ENCODE measurements at places on chromosomes 5 and 9.

- no peak for DNase-seq
These were observed 599 bp downstream of the RAD1 start for GRCh38 chr5:34914671-34915138.

DNA sequence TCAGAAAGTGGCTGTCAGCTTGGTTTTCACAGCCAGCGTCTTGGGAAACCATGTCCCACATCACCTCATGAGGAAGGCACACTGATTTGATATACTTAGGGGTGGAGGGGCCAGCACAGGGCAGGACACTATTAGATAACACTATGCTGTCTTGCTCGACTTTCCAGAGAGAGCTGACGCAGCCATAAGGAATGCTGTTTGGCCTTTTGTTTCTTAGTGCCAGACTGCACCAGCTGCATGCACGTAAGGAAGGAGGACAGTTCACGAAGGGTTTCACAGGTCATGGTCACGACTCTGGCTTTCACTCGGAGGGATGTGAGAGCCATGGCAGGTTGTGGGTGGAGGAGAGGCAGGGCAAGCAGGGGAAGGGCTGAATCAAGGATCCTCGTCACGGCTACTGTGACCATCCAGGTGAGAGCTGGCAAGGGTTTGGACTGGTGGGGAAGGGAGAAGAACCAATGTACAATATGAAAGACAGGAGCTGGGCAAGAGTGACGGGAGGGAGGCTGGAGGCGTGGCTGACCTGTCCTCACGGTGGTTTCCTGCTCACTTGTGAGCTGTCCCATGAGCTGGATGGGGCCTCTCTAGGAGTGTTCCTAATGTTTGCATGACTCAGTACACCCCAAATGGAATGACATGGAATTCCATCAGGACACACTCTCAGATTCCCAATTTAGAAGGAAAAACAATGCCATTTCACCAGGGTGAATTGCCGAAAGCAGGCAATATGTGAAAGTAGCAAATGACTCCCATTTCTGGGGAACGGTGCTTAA lies 61.7 kb downstream of the OTULIN start:
- DNase-seq = no peak

- DNase-seq = no peak
These were observed 46.5 kb downstream of the IRF1 start for GRCh38 chr5:132444061-132444460.

GRCh38 chr5:56673171-56673570 lies 142.2 kb upstream of the MAP3K1 start:
- no peak for DNase-seq

GRCh38 chr5:135323701-135324132 lies 75.3 kb downstream of the MACROH2A1 start:
- DNase-seq = no peak

DNA sequence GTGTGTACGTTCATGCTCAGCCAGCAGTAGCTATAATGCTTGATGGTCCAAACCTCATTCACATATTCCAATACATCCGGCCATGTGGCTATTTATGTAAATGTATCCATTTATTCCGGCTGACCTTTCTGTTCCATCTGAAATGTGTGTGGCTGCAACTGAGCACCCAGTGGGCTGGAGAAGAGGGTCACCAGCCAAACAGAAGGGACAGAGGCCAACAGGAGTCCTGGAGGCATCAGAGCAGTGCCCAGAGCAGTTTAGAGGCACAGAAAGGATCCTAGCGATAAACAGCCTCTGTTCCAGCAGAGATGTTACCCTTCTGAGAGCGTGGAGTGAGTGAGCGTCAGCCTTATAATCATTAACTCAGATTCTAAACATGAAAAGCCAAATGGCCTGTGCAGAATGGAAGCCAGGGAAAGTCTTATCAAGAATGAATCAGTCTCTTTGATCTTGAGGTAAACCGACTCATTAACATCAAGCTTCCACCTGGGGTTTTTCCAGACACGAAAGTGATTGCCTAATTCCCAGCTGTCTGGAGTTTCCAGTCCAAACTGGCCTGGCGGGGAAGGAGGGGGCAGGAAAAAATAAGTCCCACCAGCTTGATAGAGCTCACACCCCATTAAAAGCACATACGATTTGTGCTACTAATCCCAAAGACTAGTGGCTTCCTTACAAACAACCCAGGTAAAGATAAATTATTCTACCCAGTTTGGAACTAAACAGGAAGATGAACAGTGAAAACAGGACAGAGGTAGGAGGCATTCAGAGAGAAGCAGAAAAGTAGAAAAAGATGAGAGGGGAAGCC lies 55.7 kb downstream of the SUSD1 start:
- no peak for DNase-seq

DNA sequence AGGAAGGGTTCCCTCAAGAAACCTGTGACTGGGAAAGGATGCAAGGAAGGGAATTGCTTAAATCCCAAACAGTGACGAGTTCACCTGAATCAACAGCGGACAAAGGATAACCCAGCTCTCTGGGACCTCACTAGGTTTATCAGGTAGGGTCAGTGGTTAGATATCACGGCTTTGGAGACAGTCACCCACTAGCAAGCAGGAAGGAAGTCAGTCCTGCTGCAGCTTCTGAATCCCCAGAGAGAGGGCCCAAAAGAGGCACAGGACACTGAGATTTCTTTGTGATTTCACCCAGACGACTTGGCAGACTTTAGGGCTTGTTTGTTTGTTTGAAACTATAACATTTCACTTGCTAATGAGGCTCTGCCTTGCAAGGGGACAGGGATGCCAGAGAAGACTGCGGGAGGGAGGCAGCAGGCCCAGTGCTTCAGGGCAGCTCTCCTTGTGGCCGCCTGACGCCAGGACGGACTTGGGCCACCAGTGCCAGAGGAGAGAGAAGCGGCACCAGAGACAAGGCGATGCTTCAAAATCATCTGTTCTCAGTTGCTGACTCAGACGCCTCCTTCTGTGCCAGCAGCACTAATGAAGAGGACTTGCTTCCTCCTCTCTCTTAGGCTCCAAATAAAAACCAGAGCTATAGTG lies 275.6 kb upstream of the SLC30A5 start:
- peak; percentile 12 for DNase-seq

- DNase-seq = peak; percentile 38
These were observed 25.7 kb downstream of the WWC1 start for GRCh38 chr5:168317096-168317520.

DNA sequence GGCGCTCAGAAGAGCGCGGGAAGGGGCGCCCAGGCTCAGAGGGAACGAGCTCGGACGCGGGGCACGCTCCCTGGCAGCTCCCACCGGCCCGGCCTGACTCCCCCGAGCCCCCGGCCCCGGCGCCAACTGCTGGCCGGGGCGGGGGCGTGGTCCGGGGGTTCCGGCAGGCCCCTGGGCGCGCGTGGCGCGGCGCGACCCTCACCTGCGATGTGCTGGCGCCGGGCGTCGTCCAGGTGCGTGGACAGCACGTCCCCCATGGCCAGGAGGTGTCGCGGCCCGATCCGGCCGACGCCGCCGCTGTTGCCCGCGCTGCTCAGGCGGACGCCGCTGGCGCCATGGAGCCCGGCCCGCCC lies 43.5 kb upstream of the STXBP1 start:
- no peak for DNase-seq

DNA sequence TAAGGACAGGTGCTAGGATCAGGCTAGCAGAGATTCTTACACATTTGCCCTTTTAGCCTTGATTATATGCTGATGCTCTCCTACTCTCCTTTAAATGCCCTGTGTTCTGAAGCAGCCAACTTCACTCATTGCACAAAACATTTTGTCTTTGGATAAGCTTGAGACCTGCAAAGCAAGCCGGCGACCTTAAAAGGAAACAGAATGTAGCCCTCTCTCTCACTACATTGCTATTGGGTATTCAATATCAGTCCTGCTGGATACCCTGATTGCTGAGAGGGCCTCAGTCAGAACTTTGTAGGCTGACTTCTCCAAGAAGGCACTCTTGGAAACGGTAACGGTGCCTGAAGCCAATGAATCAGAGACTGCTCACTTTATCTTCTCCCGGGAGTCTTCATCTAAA lies 528.9 kb downstream of the DTWD2 start:
- DNase-seq = no peak

GRCh38 chr5:8458038-8458383 lies 589.1 kb downstream of the MTRR start:
- DNase-seq = no peak

DNA sequence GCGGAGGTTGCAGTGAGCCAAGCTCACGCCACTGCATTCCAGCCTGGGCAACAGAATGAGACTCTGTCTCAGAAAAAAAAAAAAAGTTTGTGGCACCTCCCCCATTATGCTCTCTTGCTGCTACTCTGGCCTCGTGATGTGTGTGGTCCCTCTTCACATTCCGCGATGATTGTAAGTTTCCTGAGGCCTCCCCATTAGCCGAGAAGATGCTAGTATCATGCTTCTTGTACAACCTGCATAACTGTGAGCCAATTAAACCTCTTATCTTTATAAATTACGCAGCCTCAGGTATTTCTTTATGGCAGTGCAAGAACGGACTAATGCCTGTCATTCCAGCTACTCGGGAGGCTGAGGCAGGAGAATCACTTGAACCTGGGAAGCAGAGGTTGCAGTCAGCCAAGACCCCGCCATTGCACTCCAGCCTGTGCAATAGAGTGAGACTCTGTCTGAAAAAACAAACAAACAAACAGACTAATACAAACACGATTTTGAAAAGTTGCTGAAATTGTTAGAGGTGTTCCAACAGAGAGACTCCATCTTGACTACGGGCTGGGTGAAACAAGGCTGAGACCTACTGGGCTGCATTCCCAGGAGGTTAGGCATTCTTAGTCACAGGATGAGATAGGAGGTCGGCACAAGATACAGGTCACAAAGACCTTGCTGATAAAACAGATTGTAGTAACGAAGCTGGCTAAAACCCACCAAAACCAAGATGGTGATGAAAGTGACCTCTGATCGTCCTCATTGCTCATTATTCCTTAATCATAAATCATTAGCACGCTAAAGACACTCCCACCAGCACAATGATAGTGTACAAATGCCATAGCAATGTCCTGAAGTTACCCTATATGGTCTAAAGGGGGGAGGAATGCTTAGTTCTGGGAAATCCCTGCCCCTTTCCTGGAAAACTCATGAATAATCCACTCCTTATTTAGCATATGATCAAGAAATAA lies 8.3 kb upstream of the AFF4 start:
- no peak for DNase-seq

DNA sequence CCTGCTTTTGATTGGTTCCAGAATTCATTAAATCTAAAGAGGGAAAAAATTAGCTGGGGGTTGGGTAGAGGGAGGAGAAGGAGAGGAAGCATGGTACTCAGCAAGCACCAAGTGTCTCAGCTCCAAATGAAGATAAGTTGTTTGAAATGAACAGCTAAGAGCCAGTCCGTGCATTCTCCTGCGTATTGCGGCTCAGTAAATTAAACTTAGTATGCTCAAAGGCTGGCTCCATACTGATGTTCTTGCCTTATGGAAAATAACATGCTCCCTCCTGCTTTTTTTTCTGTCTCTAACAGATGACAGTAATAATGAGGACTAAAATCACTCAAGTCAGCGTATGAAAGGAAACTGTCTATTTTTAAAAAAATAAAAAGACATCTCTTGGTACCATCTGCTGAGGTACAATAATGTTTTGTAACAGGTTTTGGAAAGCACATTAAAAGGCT lies 161.0 kb downstream of the SPATA31D1 start:
- no peak for DNase-seq

GRCh38 chr5:88602584-88602983 lies 280.4 kb downstream of the MEF2C start:
- peak; percentile 13 for DNase-seq

DNA sequence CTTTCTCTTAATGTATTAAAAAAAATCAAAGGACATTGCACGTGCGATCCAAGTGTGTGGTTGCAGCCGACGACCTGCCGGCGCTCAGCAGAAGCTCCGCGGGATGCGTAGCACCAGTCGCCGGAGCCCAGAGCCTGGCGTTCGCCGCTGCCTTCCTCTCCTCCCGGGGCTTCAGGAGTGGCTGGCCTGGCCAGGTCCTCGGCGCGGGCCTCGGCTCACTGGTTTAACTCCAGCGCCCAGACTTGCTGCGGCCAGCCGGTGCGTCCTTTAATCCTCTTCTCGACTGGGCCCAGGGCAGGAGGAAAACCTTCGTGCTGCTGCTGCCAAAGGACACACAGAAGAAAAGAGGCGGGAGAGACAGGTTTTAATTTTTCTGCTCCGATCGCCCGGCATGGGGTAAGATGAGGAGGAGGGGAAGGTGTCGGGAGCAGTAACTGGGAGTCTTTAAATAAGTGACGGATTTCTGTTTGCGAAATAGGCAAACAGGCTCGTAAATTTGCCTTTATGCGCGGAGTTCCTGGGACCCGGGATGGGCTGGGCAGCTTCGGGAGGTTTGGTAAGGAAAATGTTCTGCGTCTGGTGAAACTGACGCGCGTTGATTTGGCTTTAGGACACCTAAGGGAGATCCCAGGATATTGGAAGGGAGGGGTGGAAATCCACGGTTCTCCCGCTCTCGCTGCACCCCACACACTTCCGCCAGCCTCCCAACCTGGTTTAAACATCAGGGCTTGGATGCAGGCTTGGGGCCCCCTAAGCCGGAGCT lies 2.3 kb downstream of the HAND1 start:
- peak; percentile 85 for DNase-seq

DNA sequence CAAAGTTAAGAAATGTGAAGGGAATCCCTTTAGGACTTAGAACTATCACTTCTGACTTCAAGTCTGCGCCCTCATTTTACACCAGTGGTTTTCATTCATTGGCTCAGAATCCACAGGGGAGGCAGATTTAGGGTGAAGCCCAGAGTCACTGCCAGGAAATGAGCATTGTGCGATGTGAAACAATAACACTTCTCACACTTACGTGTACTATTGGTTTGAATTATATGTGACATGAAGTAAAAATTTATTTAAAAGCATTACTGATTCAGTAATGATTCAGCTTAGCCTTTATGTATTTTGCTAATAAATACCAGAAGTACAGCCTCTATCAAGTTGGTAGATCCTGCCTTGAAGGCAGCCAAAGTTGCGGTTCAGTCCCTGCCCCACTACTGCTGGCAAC lies 98.6 kb downstream of the PAM start:
- DNase-seq = no peak

- no peak for DNase-seq
These were observed 8.7 kb downstream of the PRDM12 start for GRCh38 chr9:130672933-130673615.

GRCh38 chr9:91421971-91422757 lies 1.5 kb downstream of the NFIL3 start:
- no peak for DNase-seq

DNA sequence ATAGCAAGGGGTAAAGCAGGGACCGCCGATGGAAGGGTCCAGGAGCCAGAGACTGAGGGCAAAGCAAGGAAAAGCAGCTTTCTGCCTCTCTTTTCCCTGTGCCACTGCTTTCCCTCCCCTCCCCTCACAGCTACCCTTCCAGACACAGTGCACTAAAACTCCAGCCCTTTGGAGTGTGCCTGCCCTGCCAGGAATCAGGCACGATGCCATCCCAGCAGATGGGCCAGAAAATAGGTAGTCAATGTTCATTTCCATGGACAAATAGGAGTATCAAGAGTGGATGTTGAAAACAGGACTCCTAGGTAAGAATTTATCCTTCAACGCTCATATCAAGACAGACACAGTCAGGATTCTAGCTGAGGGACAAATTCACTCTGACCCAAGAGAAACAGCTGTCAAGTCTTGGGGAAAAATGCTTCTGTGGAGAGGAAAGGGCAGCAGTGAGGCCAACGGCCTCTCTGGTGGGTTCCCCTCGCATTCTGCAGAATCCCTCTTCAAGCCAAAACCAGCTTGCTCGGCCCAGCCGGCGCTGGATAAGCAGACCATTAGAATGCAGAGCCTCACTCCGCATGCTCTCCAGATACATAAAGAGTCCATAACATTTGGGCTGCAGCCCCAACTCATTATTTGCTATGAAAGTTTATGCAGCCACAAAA lies 138.0 kb downstream of the CAAP1 start:
- no peak for DNase-seq
